ENCODE measurements at places on chromosomes 7 and 10.

- ATAC-seq: peak; percentile 66
These were observed 90.2 kb downstream of the UBE3C start for GRCh38 chr7:157228864-157229422.

DNA sequence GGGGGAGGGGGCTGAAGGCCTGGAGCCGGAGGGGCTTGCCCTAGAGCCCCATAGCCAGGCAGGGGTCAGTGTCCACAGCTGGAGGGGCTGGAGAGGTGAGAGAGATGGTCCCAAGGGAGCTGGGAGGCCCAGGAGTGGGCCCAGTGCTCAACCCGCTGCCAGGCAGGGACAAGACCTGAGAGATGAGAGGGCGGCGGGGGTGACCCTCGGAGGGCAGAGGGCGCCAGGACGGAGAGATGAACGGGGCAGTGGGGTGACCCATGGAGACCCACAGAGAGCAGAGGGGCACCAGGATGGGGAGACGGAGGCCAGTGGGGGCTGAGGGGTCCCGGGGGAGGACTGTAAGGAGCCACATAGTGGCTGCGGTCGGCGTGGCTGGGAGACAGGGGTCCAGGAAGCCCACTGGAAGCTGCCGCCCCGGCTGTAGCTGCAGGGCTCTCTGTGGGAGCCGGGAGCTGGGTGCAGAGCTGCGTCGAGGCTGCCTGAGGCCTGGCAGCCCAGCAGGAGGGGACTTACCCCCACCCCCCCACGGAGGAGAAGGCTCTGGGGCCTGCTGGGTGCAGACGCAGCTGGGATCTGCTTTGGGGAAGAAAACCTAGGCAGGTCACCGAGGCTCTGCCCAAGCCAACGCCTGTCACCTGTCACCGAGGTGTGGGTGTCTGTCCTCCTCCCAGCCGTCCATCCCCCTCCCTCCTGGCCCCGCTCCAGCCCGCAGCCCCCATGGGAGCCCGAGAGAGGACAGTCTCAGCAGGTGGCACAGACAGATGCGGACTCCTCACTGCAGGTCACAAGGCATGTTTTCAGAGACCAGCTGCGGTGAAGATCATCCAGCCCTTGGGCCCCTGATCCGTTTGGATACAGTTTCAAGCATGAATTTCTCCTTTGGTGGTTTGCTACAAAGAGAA, 25.1 kb downstream of the PWWP2B start:
- no peak for ATAC-seq

- ATAC-seq: no peak
These were observed 85.4 kb downstream of the ZNF777 start for GRCh38 chr7:149375234-149376008.

DNA sequence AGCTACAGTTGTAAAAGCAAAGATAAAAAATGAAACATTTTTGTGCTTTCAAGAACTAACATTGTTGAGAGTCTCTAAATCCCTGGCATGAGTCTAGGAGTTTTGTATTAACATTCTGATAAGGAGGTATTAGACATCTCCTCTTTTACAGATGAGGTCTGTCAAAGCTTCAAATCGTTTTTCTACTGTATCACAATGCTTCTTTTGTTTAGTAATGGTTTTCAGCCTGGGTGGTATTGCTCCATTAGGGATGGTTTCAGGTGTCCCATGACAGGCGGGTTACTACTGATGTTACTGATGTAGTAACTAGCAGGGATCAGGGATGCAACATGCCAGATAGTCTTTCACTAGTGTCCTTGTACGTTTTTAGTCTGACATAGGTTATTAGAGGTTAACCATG, 27.4 kb downstream of the STAM start:
- ATAC-seq: no peak

GRCh38 chr7:55903985-55904759, 16.9 kb downstream of the ZNF713 start:
- no peak for ATAC-seq

DNA sequence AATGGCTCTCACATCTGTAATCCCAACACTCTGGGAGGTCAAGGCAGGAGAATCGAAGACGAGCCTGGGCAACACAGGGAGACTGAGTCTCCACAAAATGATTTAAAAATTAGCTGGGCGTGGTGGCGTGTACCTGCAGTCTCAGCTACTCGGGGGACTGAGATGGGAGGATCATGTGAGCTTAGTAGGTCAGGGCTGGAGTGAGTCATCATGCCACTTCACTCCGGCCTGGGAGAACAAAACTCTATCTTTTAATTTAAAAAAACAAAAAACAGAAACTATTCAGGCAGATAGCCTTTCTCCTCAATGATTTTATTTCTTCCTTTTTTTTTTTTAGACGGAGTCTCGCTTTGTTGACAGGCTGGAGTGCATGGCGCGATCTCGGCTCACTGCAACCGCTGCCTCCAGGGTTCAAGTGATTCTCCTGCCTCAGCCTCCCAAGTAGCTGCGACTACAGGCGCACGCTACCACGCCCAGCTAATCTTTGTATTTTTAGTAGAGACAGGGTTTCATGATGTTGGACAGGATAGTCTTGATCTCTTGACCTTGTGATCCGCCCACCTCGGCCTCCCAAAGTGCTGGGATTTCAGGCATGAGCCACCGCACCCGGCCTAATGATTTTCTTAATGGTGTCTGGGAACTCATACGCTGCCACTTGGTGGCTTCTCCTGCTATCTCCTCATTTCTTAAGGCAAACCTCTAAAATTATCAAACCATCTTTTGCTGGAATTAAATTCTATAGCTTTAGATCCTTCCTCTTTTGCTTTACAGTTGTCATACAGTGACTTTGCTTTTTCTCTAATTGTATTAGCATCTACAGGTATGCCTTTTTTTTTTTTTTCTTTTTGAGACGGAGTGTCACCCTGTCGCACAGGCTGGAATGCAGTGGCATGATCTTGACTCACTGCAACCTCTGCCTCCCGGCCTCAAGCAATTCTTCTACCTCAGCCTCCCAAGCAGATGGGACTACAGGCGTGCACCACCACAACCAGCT, 22.9 kb downstream of the SRPK2 start:
- no peak for ATAC-seq

DNA sequence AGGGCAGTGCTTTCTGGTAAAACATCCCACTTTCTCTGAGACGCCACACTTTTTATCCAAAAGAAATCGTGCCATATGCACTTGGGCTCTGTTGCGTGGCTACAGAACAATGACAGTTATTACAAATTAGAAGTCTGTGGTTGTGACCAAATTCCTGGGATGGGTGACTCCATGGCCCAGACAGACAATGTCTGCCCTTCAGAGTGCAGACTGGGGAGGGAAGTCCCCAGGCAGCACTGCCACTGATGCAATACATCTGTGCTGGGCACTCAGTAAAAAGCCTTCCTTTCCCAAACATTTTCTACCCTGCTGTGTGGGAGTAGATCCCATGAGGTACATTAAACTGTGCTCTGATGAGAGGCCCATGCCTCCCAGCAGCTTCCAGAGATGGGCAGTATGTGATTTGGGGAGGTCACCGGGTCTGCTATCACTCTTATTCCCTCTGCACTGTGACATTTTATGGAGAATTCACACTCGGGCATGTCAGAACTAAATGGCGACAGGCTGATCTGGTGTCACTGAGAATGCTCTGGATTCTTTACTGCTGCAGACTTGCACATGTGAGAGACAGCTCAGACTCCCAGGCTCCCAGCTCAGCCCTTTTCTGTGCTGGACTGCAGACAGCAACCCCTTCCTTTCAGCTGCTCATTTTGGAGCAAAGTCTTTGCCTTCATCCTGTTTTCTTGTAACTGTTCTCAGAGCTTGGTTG, 243.5 kb upstream of the ZNF32 start:
- no peak for ATAC-seq

DNA sequence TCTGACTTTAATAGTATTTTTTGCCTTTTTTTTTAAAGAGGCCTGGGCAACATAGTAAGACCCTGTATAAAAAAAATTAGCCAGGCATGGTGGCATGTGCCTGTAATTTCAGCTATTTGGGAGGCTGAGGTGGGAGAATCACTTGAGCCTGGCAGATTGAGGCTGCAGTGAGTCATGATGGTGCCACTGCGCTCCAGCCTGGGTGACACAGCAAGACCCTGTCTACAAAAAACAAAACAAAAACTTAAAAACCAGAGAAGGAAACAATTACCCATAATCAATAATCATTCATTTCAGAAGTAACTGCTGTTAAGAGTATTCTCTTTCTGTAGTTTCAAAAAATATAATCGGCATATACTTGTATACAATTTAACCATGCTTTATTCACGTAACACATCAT, 28.0 kb downstream of the VPS26A start:
- ATAC-seq: no peak

DNA sequence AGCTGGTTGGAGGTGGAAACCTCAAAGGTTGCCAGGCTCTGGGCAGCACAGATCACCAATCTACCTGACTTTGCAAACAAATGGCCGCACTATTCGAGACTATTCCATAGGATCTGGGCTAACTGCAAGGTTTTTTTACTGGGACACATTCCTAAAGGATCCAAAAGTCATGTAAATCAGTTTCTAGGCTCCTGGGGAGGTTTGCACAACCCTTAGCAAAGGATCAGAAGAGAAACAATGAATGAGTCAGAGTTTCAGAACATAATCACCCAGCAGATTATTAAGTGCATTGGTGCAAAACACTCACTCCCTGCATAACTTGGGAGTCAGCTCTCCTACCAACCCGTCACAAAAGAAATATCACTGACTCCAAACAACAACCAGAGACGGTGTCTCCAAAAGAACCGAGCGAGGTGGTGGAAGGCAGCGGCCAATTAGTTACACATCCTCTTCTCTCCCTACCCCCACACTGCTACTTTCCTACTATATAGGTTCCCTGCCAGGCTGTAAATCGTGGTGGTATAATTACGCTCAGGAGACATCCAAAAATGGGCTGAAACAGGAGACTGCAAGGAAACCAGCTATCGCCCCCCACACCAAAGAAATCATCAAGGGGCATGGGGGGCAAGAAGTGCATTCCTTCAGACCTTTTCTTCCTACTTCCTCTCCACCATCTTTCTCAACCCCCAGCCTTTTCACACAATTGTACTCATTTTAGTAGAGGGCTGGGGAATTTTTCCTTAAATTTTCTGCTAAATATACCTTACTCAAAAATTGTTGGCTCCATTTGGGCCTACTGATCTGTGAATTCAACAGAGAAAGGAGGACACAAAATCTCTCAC, 3.2 kb downstream of the UBE2H start:
- peak; percentile 83 for ATAC-seq

GRCh38 chr10:55283031-55283430, 482.0 kb upstream of the PCDH15 start:
- no peak for ATAC-seq

DNA sequence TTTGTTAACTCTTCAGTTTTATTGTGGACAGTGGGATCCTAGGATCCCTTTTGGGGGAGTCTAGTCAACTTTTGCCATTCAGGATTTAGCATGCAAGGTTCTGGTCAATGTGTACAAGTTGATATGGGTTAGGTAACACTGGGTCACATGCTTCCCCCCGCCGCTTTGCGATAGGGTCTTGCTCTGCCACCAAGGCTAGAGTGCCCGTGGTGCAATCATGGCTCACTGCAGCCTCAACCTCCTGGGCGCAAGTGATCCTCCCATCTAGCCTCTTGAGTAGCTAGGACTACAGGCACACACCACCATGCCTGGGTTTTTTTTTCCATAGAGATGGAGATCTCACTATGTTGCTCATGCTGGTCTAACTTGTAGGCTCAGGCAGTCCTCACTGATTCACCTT, 3.2 kb upstream of the CSGALNACT2 start:
- ATAC-seq: no peak

DNA sequence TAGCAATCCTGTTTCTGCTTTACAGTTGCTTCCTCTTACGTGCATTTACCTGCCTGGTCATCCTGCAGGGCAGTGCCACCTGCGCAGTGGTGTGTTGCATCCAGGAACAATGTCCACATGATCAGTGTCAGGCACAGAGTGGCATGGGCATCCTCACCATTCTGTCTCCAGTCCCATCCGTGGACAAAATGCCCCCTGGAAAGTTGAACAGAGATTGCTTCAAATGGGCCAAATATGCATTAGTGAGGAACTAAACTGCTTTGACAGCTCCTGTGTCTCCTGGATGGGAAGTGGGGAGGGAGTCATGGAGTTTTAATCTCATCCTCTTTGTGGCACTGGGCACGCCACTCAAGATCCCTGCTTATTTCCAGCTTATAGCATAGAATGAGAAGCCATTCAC, 151.8 kb downstream of the DPP6 start:
- ATAC-seq: no peak

GRCh38 chr10:67144530-67144929, 218.7 kb downstream of the LRRTM3 start:
- no peak for ATAC-seq

DNA sequence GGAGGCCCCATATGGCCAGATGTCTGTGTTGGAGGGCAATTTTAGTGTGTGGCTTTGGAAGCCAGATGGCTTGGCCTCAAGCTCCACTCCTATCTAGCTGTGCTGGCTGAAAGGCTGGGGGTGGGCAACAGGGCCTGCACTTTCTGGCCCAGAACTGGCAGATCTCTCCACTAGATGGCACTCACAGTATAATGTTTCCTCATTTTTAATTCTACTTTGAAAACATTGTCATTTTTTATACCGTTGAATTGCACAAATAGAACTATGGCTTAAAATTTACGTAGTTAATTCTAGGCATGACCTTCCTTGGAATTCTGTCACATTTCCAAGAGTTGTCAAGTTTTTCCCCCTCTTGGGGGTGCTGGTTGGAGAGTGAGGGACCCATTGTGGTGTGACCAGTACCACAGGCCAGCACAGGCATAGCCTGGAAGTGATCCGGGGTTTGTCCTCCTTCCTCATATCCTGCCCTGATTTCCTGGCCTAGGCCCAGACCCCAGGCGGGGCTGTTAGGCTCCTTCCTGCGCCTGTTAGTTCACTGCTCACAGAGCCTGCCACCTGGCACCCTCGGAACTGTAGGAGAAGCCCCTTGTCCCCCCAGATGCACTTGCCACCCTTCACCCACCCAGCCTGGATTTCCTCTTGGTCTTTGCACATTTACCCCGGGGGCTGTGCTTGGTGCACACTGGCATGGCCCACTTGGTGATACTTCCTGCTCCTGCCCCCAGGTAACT, 52.8 kb downstream of the ARHGAP22 start:
- peak; percentile 56 for ATAC-seq

- no peak for ATAC-seq
These were observed 34.0 kb downstream of the DLD start for GRCh38 chr7:107924841-107925504.

GRCh38 chr10:42734536-42734935, 48.1 kb upstream of the BMS1 start:
- no peak for ATAC-seq

DNA sequence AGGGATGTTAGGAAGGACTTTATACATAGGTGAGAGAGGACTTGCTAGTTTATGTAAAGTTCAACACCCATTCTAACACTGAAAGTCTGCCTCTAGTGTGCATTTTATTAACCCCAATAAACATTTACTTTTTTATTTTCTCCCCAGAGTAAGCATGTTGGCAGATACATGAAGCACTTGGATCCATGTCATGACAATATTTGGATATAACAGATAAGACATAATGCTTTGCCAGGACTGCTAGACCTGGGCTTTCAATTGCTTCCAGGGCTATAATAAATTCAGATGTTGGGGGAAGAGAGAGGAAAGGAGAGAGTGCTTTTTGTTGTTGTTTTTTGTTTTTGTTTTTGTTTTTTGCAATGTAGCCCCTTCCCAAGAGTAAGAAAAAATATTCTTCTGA, 269.3 kb upstream of the LRRTM3 start:
- no peak for ATAC-seq
